ENCODE measurements at places on chromosomes 5 and 9.

DNA sequence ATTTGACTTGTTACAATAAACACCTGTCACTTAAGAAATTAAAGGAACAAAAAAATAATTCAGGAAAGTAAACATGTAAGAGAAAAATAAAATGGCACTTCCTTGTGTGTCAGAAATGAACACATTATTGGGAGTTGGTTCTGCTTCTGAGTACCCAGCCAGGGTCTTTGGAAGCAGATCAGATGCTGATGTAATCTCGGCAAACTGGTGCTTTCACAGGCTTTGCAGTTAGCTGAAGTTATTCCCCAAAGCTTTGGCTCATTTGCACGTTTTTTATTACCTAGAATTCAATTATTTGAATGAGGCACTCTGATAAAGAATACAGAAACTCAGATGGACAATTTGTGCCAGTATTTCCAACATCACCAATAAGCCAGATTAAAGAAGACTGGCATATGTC lies 10.9 kb downstream of the CDH18 start:
- no peak for DNase-seq

- DNase-seq, result no peak
These were observed 69.6 kb upstream of the CACNA1B start for GRCh38 chr9:137807721-137808703.

GRCh38 chr5:124061663-124062062 lies 549.7 kb downstream of the CSNK1G3 start:
- no peak for DNase-seq

GRCh38 chr9:77710316-77710715 lies 62.2 kb upstream of the GNA14 start:
- no peak for DNase-seq

Measured in kidney glomerular epithelial cell (primary cell).